Aorta (tissue), 5 donors: ENCODE measurements at places on chromosomes 16 and 17. TPM values are rescaled to one million over a fixed set of nuclear protein-coding genes. Genes with fewer than 3 reads are reported as not detected.
A peak's percentile ranks its signal among the peaks of the same experiment; 100 is the strongest.

Gene KREMEN2
- total RNA-seq: not detected

Gene KLHDC4
- total RNA-seq: 33.3 TPM

GRCh38 chr16:26644912-26645543, 421.7 kb upstream of the C16orf82 start:
- DNase-seq: no peak
- H3K4me1 ChIP-seq: no peaks in the 10 kb centered on the region
- no peak overlapping the region for H3K4me3 ChIP-seq

DNA sequence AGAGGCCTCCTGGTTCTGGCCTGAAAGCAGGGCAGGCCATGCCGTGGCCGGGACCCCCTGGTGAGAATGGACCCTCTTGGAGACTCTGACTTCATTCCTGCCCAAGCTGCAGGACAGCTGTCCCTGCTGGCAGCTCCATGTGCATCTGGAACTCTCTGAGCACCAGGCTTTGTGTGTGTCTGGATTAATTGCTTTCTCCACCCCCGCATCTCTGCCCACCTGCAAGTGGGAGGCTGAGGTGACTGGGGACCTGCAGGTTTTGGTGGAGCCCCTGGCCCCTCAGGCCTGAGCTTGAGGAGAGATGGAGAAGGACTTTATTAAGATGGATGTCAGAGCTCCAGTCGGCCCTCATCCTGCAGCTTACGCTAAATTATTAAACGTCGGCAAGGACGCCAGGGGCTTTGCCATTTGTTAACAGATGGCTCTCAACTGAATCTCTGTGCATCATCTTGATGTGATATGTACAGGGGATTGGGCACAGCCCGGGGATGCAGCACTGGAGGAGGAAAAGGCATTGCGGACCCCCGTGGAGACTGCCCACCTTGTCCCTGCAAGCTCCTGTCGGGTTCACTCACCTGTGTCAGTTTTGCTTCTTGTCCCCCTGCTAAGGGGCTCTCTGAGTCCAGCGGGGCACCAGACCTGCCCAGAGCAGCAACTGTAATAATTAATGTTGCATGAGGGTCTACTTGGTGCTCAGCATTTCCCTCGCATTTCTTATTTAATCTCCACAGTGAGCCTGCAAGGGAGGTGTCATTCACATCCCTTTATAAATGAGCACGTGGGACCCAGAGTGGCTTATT, 154.1 kb upstream of the RPL38 start:
- no peak overlapping the region for H3K27ac ChIP-seq
- H3K4me3 ChIP-seq: no peak overlapping the region
- no peaks in the 10 kb centered on the region for H3K27me3 ChIP-seq
- no peak for DNase-seq
- no peaks in the 10 kb centered on the region for H3K4me1 ChIP-seq

- no peak overlapping the region for H3K4me3 ChIP-seq
- H3K27me3 ChIP-seq: no peaks in the 10 kb centered on the region
- no peaks in the 10 kb centered on the region for H3K36me3 ChIP-seq
- H3K27ac ChIP-seq: no peak overlapping the region
Measured at GRCh38 chr17:19002805-19003542, 1.6 kb downstream of the FAM83G start.

DNA sequence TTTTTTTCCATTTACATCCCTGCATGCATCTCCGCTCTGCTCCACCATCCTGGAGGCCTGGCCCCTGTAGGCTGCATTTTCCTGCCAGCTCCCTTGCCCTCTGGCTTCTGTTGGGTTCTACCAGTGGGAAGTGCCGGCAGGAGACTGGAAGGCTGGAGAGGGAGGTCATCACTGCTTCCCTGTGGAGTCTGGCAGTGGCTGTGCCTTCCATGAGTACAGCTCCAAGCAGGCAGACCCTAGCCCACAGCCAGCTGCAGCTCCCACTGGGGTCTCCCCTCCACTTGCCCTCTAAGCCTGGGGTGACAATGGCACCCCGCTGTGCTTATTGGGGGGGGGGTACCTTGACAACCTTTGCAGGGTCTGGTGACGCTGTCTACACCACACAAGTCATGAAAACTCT, 37.3 kb downstream of the MMP15 start:
- no peak for DNase-seq
- H3K27ac ChIP-seq: no peak overlapping the region
- H3K27me3 ChIP-seq: no peaks in the 10 kb centered on the region
- no peak overlapping the region for H3K4me3 ChIP-seq
- no peaks in the 10 kb centered on the region for H3K36me3 ChIP-seq

- no peaks in the 10 kb centered on the region for H3K27me3 ChIP-seq
- H3K4me1 ChIP-seq: no peaks in the 10 kb centered on the region
- no peak overlapping the region for H3K4me3 ChIP-seq
- no peaks in the 10 kb centered on the region for H3K36me3 ChIP-seq
- no peak for DNase-seq
Measured at GRCh38 chr16:66651965-66652364, 44.6 kb downstream of the CMTM4 start.

DNA sequence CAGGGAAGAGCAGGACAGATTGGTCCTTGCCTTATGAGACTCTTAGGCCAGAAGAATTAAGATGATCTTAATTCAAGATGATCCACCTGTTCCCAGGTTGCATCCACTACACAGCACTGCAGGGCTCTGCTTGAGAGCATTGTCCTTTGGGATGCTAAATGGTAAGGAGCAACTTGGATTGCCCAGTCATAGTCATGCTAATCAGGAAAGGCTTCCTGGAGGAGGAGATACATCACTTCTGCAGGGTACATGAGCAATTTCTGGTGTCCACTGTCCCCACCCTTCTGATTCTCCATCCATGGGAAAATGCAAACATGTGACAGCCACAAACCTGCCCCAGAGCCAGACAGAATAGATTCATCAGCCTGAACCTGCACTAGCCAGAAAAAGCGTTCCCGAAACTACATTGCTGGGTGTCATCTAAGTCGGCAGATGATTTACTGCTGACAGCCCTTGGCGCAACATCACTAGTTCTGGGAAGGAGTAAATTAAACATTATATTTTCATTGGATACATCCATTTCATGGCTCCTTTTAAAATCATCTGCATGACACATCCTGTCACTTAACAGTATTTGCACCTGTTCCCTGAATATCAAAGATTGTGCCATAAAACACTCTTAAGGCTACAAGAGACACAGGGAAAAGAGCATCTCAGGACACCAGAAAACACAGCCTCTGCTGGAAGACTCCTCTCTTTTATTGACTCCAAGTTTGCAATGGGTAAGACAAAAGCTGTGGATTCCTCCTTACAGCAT, 282.2 kb downstream of the MAF start:
- no peak overlapping the region for H3K27ac ChIP-seq
- no peak overlapping the region for H3K4me3 ChIP-seq
- H3K4me1 ChIP-seq: no peaks in the 10 kb centered on the region
- H3K36me3 ChIP-seq: no peaks in the 10 kb centered on the region
- peaks cover 2% of the 10 kb centered on the region for H3K27me3 ChIP-seq
- DNase-seq: no peak

DNA sequence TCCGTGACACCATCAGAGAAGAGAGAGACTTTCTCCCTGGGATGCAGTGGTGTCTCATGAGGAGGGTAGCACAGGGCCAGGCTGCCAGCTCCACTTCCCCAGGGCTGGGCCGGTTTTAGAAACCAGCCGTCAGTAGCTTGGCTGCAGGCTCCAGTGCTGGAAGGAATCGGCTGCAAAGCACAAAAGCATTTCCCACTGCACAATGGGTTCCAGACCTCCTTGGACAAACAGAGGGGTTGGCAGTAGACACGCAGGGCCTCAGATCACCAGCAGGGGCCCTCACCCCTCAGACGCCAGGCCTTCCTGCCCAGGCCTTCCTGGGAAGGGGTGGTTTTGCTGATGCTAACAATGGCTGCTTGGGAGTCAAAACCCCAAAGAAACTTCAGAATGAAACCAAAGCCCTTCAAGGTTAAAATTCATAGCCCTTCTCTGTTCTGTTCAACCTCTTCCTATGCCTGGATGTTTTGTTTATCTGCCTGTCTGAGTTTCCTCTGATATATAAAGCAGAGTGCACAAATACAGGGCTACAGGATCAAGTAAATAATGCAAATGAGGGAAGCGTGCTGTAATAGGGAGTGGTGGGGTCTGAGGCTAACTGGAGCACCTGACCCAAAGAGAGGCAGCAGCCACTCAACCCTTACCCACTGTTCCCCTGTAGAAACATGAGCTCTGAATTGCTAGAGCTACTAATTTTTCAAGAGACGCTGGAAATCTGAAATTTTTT, 26.2 kb downstream of the TEKT5 start:
- peak; percentile 47 for DNase-seq
- H3K4me3 ChIP-seq: no peak overlapping the region
- H3K27ac ChIP-seq: no peak overlapping the region
- no peaks in the 10 kb centered on the region for H3K4me1 ChIP-seq

DNA sequence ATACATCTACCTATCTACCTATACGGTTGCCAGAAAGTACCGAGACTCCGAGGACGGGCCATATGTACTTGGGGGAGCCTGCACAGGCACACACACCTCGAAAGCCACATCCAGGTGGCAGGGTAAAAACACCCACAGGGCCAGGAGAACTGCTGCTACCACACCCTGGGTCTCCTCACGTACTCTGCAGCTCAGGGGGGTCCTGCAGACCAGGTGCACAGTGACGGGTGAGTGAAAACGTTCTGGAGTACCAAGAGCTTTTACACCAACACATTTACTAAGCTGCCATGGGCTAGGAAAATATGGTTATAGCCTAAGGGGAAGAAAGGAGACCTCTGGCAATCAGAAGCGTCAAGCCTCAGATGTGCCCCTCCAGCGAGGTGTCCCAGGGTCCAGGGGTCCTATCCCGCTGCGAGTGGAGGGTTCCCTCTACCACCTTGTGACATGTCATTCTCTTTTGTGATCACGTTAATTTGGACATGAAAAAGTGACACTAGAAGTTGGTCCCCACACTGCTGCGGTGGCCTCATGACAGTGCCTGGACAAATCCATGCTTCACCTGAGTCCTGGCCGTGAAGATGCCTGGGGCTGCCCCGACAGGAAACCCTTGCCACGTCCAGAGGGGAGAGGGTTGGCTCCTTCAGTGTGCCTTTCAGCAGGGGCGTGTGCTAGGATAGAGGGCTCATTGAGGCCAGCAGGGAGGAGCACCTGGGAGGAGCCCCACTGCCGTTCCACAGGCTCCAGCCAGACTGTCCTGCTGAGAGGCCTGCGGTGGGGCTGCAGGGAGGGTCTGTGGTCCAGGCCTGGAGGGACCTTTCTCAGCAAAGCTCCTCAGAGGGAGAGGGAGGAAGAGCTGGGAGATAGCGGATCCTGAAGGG, 1.8 kb downstream of the CANT1 start:
- H3K27me3 ChIP-seq: no peaks in the 10 kb centered on the region
- H3K27ac ChIP-seq: no peak overlapping the region
- DNase-seq: peak; percentile 74
- no peaks in the 10 kb centered on the region for H3K4me1 ChIP-seq
